Activated naive CD4-positive, alpha-beta T cell treated with Interleukin-2 at 50 U/mL for 16 hours (primary cell): ENCODE measurements at places on chromosomes 16 and 17.

DNA sequence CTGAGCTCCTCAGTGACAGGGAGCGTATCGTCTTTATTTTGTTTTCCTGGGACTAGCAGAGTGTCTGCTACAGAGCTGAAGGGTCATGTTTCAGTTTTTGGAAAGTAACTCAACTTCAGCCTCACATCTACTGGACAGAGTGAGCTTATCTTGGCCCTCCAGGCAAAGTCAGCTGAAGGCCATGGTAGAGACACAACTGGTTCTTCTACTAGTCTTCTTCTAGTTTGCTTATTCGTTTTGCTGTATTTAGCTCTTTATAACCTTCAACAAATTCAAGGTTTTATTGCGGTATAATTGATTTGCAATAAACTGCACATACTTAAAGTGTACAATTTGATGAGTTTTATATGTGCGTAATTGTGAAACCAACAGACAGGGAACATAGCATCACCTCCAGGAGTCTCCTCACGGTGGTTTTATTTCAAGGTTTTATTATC, 6.1 kb upstream of the PRKCA start:
- DNase-seq, result no peak

GRCh38 chr17:82394278-82394677, 22.7 kb downstream of the UTS2R start:
- no peak for DNase-seq

GRCh38 chr17:43024407-43025289, at the start of gene RND2:
RND2 (plus strand) TSS chr17:43025231; CDS start chr17:43025348, 117 bp downstream.
- peak; percentile 81 for DNase-seq

DNA sequence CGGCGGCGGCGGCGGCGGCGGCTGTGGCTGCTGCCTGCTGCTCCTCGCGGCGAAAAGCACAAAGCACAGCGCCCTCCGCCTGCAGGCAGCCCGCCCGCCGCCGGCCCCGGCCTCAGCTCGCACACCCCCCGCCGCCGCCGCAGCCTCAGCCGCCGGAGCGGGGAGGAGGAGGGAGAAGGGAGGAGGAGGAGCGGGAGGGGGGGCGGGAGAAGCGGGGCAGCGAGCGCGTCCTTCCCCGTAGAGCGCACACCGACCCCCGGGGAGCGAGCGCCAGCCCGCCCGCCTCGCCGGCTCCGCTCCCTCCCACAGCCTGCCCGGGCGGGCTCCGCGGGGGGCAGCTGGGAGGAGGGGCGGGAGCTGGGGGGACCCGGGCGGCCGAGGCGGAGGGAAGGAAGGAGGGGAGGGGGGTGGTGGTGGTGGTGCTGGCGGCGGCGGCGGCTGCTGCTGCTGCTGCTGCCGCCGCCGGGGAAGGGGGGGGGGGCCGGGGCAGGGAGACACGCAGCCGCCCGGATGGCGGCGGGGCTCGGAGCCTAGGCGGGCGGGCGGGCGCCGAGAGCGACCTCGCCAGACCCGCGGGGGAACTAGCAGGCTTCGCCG, at the start of gene UBTF:
Gene UBTF (minus strand): TSS at position 60 of the 597 bp plus-strand sequence. CDS start 1,446 bp downstream, outside the sequence.
- DNase-seq, result peak; percentile 72

DNA sequence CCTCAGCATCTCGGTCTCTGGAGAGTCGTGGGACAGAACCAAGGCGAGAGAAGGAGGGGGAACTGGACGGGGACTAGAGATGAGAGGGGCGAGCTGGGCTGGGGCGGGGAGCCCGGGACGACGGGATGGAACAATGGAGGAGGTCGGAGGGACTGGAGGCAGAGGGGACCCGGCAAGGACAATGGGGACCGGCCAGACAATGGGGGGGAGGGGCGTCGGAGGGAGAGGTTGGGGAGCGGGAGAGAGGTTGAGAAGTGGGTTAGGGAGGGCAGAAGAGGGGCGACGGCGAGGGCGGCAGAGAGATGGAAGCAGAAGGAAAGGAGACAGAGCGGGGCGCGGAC, 719 bp downstream of the NGFR start:
- peak; percentile 3 for DNase-seq

DNA sequence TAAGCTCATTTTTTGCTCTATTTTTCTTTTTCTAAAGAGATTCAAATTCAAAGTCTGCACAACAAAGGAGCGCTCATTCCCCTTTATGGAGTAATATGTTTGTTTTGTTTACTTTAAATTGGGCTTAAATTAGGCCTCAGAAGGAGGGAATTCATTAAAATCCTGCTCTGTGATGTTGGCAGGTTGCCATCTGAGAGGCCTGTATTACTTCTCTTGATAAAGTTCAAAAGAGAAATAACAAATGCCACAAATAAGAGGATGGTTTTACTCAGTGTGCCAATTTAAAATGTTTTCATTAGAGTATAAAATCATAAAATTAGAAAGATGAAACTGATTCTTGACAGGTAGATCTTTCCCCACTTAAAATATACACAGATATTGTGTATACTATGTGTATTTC, 54.5 kb upstream of the HLF start:
- no peak for DNase-seq

- DNase-seq, result no peak
These were observed 219.3 kb upstream of the NOG start for GRCh38 chr17:56373981-56374833.

GRCh38 chr17:79213305-79213704, 138.7 kb downstream of the ENGASE start:
- no peak for DNase-seq

- DNase-seq, result no peak
These were observed 2.9 kb upstream of the KANSL1 start for GRCh38 chr17:46195939-46196716.

GRCh38 chr17:78539781-78540180, 37.4 kb downstream of the DNAH17 start:
- no peak for DNase-seq

- no peak for DNase-seq
These were observed 177.7 kb upstream of the SALL1 start for GRCh38 chr16:51328733-51329132.

- DNase-seq, result no peak
These were observed 106.3 kb upstream of the HAS3 start for GRCh38 chr16:68999114-68999513.

DNA sequence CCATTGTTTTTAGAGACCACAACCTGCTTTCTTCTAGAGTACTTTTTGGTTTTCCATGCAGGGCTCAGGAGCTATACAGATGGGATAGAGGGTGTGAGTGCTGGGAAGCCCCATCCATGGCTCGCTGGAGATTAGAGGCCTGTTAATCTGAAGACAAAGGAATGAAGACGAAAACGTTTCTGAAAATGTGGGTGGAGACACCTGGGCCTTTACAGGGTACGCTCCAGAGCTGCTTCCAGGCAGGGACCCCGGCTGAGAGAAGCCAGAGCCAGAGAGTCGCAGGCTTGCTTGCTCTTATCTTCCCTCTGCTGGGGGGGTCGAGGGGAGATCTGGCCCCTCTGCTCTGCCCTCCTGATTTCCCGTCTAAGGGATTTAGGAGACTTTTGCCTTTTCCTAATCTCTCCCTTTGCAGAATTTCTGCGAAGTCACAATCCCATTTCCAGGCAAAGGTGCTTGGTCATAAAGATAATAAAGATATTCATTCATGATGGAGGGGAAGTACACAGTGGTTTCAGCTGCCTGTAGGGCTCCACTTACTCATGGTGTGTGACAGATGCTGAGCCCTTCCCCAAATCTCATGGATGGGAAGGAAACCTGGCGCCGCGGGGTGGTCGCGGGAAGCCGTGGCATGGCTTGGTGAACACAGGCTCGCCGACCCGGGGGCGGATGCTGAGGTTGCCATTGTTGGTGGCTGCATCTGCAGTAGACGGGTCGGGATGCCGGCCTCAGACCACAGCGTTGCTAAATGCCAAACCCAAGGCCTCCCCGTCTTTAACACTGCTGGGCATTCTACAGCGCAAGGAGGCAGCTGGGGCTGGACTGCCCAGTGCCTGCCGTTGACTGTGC, 4.8 kb upstream of the SOCS3 start:
- DNase-seq, result peak; percentile 25

- DNase-seq, result no peak
These were observed 188.0 kb downstream of the NTN1 start for GRCh38 chr17:9209347-9209746.

GRCh38 chr16:24168856-24169255, 87.3 kb upstream of the CACNG3 start:
- DNase-seq, result no peak
